ENCODE measurements at places on chromosomes 12 and 14.

GRCh38 chr14:20711685-20712084, 23.1 kb downstream of the ANG start:
- DNase-seq: no peak

GRCh38 chr12:52032446-52032803, 18.8 kb upstream of the NR4A1 start:
- no peak for DNase-seq

DNA sequence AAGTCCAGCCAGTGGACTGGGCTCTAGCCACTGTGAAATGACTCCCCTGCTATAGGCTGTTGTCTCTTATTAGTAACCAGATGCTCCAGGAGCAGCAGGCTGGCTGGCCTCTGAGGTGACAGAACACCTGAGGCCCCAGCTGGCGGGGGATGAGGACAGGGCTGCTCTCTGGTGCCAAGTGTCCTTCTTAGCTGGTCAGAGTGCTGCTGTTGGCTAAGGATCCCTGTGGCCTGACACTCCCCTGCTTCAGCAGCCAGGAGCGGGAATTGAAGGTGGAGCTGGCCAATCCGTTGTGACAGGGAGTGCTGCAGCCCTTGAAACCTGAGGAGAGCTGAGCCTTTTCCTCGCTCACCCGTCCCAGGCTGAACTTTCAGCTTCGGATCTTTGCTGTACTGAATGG, 30.7 kb downstream of the TMEM229B start:
- no peak for DNase-seq

- DNase-seq: no peak
Measured at GRCh38 chr12:71236133-71236660, 78.4 kb upstream of the TSPAN8 start.

DNA sequence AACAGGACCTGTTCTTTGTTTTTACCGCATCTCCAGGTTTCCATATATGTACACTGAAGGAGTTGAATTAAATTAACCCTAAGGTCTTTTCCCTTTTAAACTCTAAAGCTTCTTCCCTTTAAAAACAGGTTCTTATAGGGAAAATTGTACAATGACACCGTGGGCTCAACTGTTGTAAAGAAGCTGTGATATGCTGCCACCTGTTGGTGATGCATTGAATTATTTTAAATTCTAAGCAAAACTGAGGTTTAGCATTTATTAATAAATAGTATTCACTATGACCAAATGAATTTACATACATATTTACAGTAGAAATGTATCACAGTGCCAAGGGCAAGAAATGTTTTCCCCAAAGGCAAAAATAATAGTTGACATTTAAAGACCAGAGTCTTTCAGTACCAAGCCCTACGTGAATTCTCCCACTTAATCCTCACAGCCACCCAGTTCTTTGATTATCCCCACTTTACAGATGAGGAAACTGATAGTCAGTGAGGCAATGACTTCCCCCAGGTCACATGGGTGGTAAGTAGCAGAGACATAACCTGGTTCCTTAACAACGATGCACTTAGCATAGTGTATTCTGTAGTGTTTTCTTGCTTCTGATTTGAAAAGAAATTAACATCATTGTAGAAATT, 35.7 kb upstream of the TMEM263 start:
- no peak for DNase-seq

- DNase-seq: no peak
Measured at GRCh38 chr12:97939156-97939555, 476.6 kb downstream of the RMST start.

DNA sequence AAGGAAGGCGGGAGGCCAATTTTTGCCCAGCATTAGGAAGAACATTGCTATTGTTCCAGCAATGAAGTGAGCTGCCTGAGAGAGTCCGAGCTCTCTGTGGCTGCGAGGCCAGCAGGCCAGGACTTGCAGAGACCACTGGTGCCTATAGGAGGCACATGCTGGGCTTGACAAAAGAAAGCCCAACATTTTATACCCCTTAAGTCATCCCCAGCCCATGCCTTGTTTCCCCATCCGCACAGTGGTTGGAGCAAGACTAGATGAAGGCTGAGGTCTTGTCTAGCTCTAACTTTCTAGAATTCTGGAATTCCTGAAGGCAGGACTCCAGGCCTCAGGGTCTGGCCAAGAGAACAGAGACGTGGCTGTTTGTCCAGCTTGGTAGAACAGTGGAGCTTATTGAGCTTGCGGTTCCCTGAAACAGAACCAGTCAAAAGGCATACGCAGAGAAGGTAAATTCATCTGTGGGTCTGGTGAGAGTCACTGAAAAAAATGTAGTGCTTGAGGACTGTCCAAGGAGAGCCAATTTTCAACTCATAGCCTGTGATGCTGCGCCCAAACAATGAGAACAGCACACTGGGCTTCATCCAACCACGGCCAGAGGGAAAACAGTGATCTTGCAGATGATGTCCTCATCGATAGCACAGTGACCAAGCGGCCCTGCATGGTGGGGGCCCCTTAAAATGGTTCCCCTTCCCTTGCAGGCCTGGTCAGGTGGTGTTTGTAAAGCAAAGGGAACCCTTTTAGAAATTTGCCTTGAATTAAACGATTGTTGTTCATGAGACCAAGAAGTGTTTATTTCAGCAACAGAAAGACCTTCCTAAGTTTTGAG, 27.1 kb upstream of the COL2A1 start:
- DNase-seq: no peak
